Eye (tissue), 1 donor: ENCODE measurements at places on chromosomes 1 and 21.
A peak's percentile ranks its signal among the peaks of the same experiment; 100 is the strongest.

DNA sequence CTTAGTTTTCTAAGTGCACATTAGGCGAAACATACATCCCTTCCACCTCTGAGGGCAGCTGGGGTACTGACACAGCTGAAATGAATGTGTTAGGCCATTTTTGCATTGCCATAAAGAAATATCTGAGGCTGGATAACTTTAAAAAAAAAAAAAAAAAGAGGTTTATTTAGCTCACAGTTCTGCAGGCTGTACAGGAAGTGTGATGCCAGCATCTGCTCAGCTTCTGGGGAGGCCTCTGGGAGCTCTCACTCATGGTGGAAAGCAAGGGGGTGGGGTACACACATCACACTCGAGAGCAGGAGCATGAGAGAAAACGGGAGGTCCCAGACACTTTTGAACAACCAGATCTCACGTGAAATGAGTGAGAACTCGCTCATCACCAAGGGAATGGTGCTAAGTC lies 158.1 kb downstream of the PSMG1 start:
- no peak for DNase-seq

- no peak for DNase-seq
These were observed 6.4 kb downstream of the ZNF687 start for GRCh38 chr1:151288502-151288901.

GRCh38 chr1:232983817-232984567 lies 33.6 kb downstream of the NTPCR start:
- no peak for DNase-seq

GRCh38 chr1:85465099-85465785 lies at the start of gene DDAH1:
Gene DDAH1, minus strand, starts transcription at chr1:85465159. Its CDS starts 114 bp downstream, at chr1:85465045.
- peak; percentile 86 for DNase-seq
